Foreskin melanocyte (primary cell): ENCODE measurements at places on chromosomes 3 and 15.
A peak's percentile ranks its signal among the peaks of the same experiment; 100 is the strongest.

DNA sequence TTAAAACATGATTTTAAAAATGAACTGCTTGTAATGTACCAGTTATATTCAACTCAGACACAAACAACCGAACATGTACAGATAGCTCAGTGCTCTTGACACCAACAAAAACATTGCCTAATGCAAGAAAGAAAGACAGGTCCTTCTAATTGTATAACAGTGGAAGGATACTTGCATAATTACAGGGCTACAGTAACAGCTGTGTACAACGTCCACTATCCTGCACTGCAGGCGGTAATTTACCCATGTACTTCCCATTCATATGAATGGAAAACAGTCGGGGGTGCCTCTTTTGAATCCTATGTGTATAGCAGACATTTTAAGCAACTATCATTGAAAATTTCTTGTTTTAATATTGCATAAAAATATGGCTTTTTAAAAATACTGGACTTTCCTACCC lies 41.1 kb upstream of the PLSCR5 start:
- no peak for DNase-seq

GRCh38 chr15:86183596-86184491 lies 104.2 kb downstream of the AGBL1 start:
- peak; percentile 78 for DNase-seq

- DNase-seq, result no peak
Observed at GRCh38 chr3:52800079-52800478, 5.5 kb downstream of the ITIH3 start.

DNA sequence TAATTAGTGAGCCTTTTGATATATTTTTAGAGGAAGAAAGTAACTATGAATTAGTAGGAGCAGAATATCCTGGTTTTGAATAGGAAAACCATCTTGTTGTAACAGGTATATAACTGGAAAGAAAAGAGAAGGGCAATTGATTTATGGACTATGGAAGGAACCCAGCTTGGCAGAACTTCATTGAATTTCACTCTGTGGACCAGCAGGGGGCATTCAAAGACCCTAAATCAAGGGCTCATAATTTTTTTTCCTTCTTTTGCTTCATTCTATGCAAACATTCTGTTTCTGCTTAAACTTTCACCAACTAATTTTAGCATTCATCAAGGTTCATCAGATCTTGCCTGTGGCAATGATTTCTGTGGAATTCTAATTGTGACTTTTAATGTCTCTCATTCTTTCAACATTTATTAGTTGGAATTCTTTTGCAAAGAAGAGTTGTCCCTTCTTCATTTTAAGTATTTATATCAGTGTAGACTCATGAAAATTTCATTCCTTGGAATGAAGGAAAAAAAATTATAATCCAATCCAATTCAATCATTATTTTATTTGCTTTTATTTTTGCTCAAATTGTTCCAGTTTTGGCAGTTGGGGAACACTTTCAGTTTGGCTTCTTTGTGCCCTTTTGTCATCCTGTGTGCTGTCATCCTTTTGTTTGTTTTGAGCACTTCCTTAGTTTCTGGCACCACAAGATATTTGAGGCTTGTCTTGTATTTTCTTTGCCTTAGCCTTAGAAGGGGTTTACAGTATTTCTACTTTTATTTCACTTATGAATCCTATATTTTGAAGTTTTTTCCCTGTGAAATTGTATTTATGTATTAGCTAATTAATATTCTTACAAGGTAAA lies 30.4 kb downstream of the NXPE3 start:
- DNase-seq, result no peak

- DNase-seq, result no peak
Observed at GRCh38 chr15:58138106-58138505, at the start of gene AQP9. AQP9 (plus strand) TSS chr15:58138381; CDS start chr15:58138566, 185 bp downstream.

GRCh38 chr3:151452841-151453240 lies 8.0 kb downstream of the IGSF10 start:
- DNase-seq, result no peak

GRCh38 chr3:58581328-58582091 lies 4.3 kb upstream of the FAM107A start:
- DNase-seq, result no peak

- peak; percentile 60 for DNase-seq
Observed at GRCh38 chr3:17755836-17756235, 13.4 kb upstream of the TBC1D5 start.

DNA sequence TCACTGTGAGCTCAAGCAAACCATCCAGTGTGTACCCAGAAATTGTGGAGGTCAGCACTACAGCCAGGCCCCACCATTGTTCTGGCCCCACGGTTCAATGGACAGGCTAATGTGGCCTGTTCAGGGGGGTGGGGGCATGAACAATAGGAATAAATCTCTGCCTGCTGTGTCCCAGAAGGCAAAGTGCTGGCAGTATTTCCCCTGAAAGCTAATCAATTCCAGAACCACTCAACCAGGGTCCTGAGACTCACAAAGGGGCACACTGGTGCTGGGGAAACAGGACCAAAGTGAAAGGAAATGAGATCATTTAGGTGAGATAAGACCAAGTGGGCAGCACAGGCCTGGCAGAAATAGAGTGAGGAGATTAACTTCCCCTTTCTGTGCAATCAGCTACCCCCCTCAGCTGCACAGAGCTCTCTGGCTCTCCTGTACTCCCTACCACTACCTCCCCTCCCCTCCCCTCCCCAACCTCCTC lies 11.5 kb downstream of the CRYGS start:
- DNase-seq, result no peak

- DNase-seq, result peak; percentile 53
Observed at GRCh38 chr3:89098964-89099585, 8.3 kb upstream of the EPHA3 start.

DNA sequence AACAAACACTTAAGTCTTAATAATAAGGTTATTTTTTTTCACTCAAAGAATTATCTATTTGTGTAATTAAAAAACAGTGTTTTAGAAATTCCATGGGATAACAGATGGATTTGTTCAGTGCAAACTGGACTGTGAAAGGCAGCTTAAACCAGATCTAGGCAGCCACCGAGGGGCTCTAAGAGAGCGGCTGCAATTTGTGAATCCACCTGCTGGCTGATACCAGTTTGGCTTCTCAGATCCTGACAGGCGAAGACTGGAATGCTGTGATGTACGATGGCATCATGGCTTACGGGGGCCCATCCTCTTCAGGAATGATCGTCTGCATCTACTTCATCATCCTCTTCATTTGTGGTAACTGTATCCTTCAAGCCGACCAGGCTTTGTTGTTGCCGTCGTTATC lies 119.6 kb downstream of the CHDH start:
- no peak for DNase-seq
